Stimulated activated CD4-positive, alpha-beta T cell treated with anti-CD3 and anti-CD28 coated beads, TNF-alpha, amount 100 ng/mL, for 24 hours (primary cell): ENCODE measurements at places on chromosomes 4 and X.

DNA sequence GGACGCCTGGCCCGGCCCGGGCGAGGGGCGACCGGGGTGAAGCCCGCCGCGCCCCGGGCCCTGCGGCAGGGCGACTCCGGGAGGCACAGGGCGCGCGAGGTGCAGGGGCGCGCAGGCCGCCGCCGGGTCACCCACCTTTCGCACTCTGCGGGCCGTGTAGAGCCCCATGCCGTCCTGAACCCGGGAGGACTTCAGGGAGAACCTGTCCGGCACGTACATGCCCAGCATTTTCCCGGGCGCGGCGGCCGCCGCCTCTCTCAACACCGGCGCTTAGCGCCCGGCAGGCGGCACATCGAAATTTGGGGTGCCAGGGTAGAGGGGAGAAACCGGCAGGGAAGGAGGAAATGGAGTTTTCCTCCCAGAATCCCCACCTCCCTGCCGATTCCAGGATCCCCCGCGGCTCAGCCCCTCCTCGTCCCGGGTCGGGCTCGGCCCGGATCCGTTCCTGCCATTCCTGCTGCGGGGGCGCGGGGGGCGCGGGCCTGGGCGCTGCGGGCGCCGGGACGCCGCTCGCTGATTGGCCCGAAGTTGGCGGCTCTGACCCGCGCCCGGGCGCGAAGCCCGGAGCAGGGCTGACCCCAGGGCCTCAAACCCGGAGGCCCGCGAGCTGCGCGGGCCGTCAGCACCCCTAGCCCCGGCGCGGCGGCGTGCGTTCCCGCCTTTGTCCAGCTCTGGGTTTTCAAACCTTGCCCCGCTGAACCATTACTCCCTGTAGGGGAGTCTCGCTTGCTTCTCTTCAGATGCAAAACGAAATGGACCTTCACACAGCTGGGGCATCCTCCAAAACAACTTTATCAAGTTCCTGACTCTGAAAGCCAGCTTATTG lies at the start of gene PRDM5:
TSS of gene PRDM5 (minus strand) at position 346 of the 826 bp plus-strand sequence. CDS start at position 228, 118 bp downstream.
- DNase-seq, result peak; percentile 24

DNA sequence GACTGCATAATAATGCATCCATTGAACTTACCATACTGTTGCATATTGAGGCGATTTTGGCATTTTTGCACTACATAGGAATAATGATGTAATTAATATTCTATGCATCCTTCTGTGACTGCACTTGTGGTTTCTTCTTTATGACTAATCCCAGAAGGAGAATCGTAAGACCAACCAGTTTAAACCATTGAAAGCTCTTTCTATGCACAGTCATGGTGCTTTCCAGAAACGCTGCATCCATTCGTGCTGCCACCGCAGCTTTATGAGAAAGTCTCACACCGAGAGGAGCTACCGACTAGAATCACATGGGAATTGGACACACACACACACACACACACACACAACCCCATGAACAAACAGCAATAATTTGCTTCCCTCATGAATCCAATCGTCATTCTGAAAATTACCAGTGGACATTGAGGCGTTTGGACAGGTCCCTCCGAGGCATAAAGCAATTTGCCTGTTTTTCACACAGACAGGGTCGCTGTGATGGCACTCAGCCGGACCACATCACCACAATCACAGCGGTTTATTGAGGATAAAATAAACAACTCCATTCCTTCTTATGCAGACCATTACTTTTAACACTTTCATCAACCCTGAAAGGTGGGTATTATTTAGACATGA lies 64.2 kb downstream of the PACRGL start:
- DNase-seq, result no peak

DNA sequence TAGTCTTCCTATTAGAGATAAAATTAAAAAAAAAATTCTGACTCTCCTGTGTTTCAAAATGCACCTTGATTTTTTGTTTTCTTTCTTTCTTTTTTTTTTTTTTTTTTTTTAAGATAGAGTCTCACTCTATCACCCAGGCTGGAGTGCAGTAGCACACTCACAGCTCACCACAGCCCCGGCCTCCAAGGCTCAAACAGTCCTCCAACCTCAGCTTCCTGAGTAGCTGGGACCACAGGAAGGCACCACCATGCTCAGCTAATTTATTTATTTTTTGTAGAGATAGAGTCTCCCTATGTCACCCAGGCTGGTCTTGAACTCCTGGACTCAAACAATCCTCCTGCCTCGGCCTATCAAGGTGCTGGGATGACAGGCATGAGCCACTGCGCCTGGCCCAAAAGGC lies 41.1 kb upstream of the TMEM184C start:
- DNase-seq, result no peak

- no peak for DNase-seq
Observed at GRCh38 chr4:22512306-22512705, 3.6 kb downstream of the ADGRA3 start.

DNA sequence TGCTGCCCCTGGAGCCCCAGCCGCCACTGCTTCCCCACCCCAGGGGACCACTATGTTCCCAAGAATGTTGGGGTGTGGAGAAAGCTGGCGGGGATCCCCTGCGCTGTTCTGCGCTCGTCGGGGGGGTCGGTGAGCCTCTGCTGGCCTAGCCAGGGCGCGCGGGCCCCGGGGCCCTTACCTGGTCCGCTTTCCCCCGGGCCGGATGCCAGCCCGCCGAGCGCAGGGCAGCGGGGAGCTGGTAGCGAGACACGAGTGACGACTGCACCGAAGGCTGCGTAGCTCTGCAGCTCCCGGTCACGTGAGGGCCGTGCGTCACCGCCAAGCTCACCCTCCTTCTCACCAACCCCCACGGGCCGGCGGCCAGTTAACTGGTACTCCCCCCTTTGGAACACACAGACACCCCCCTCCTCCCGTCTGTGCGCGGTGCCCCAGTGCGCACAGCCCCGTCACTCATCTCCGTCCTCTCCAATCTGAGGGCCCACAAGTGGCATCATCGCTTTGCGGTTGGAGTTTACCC lies at the start of gene BEX1:
TSS of gene BEX1 (minus strand) at position 254 of the 517 bp plus-strand sequence. CDS start 897 bp downstream, outside the sequence.
- DNase-seq, result peak; percentile 13

- no peak for DNase-seq
Observed at GRCh38 chrX:73838123-73838522, 275.1 kb downstream of the CHIC1 start.

- no peak for DNase-seq
Observed at GRCh38 chrX:37420185-37420584, 71.0 kb downstream of the PRRG1 start.

DNA sequence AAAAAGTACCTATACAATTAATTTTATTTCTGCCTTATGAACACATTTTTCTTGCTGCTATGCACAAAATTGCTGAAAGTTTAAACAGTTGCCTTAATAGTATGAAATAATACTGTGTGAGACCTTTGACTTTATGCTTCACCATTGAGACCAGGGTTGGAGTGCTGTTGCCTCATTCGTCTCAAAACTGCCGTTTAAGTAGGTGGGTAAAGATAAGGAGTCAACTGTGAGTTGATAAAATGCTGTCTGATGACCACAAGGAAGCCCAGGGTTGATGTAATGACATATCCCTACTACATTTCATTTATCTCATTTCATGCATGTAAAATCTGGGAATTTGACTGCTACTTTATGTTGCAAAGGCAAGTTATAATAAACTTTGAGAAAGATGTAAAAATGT lies 23.4 kb downstream of the STK26 start:
- DNase-seq, result no peak

- no peak for DNase-seq
Observed at GRCh38 chr4:36267486-36268268, 13.7 kb upstream of the DTHD1 start.

DNA sequence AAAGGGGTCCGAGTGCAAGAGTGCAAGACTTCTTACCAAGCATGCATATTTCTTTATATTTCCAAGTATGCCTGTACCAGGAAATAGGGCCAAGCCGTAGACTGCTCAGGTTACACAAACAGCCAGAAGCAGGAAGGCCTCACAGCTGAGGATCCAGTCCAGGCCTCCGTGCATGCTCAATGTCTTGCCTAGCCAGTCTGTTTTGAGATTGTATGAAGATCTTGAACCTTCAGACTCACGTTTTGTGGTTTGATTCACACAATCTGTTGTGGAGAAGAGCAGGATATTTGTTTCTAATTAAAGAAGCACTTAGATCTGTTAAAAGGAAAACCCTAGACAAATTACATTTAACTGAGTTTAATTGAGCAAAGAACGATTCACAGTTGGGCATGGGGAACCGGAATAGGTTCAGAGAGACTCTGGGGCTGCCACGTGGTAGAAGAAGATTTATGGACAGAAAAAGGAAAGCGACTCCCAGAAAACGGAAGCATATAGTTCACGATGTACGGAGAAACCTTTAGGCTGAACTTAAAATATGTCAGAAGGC lies 1.2 kb downstream of the MGST2 start:
- no peak for DNase-seq

DNA sequence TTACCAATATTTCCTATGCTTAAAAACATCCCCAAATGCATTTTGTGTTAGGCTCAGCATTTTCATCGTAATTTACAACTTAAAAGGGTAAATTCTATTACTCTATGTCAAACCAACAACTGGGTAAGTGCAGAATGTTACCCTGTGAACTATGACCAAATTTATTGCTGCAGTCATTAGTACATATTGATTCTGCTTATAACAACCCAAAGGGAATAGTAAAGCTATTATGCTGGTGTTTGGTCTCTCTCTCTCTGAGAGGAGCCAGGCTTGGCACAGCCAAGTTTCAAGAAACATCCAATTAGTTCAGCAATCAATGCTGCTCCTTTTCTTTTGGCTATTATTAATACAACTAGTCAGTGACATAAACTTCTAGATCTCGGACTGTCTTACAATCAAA lies 747.7 kb downstream of the CENPC start:
- DNase-seq, result no peak

DNA sequence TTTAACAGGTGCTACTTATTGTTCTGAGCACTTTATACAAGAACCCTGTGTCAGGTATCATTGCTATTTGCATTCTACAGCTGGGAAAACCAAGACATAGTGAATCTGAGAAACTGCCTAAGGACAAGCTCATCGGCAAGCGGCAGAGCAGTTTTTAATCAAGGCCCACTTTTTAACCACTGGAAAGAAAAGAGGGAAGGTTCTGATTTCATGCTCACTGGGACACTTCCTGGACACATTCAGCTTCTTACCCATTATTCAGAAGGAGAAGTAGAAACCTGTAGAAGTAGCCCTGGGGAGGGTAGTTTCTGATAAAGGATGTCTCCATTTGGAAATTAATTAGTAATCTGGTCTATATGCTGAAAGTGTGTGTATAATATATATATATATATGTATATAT lies 2.5 kb upstream of the LNX1 start:
- no peak for DNase-seq

DNA sequence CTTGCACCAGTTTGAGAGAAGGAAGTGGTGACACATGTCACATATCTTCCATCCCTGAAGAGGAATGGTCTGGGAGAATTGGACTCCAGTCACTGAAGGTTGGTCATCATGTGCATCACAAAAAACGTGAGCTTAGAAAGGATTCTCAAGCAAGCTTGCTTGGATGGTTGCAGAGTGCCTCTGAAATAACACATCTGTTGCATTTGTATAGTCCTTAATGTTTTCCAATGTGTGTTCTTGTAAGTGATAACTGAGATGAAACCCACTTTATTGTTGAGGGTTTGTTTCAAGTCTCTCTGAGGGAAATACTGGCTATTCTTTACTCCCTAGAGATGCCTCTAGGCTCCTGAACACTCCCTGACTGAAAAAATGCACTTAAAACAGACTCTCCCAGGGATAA lies 184.5 kb upstream of the MBNL3 start:
- DNase-seq, result no peak

DNA sequence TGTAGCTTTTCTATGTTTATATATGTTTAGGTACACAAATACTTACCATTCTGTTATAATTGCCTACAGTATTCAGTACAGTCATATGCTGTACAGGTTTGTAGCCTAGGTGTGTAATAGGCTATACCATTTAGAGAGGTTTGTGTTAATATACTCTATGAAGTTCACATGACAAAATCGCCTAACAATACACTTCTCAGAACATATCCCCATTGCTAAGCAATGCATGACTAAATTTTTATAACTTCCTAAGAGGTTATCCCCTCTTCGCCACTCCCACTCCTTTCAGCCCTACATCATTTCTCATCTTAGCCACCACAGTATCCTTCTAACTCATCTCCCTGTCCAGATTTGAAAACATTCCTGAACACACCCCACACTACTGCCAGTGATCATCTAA lies 83.7 kb upstream of the ZCCHC13 start:
- no peak for DNase-seq

- no peak for DNase-seq
Observed at GRCh38 chr4:165922747-165923146, 49.7 kb downstream of the TLL1 start.

GRCh38 chr4:8465615-8466611 lies 25.3 kb downstream of the TRMT44 start:
- no peak for DNase-seq

DNA sequence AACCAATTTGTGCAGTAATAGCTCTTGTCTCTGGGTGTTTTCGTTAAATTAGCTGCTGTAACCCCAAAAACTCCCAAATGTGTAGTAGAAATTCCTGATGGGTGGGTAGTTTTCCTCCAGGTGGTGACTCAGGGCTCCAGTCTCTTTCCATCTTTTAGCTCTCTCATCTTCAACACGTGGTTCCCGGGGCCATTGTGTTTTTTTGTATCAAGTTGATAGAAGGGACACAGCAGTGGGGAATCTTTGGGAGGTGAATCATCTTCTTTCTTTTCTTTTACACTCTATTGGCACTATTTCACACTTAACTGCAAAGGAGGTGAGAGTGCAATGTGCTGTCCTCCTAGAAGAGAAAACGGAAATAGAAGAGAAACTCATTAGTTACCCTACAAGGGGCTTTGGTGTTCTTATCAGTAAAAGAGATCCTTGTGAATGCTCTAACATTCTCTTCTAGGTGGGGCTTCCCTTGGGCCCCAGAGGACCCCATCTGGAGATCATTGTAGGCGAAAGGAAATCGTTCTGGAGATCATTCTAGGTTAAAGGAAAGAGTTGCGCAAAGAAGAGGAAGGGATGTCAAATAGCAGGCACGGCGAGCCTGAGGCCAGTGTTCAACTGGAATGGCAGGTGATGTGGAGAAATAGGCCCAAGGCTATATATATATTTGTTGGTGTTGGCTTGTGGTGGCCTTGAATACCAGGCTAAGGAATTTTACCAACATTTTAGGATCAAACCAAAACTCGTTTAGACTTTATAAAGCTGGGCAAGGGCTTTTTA lies 68.2 kb upstream of the ACSL1 start:
- DNase-seq, result no peak

- DNase-seq, result no peak
Observed at GRCh38 chrX:2766906-2767305, 15.1 kb downstream of the XG start.

DNA sequence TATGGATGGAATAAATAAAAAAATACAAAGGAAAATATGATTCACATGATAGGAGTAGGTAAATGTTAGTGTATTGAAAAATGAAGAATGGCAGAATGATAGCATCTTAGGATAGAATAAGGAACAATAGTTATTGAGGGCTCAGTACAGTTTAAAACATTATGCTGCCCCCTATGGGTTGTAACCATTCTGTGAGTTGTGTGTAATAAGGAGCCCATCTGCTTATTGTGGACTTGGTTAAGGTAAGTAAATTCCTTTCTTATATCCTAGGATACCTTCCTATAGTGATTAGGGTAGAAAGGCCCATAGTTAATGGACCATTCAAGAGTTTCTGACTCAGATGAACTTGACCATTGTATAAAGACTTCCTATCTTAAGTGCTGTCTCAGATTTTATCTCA lies 195.8 kb downstream of the PDHA2 start:
- no peak for DNase-seq
